ENCODE measurements at places on chromosomes 2 and 18.

- DNase-seq: no peak
Observed at GRCh38 chr2:42044939-42045338, 2.9 kb upstream of the PKDCC start.

GRCh38 chr18:66046032-66046602 lies 295.3 kb downstream of the CDH7 start:
- DNase-seq: no peak

DNA sequence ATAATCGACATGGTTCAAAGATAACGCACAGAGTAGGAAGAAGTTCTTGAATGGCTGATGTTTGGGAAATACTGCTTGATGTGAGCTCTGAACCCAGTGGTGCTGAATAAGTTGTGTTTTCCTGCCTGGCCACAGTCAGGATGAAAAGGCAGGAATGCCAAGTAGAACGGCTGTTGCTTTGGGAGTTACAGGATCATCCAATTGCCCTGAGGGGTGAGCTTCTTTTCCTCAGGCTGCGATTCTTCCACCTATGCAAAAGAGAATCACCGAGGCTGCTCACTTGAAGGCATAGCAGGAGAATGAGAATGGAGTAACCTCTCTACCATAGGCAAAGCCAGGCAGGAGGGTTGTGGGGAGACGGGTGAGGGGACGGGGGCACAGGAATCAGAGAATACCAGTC lies 14.4 kb upstream of the IGFBP2 start:
- peak; percentile 25 for DNase-seq

DNA sequence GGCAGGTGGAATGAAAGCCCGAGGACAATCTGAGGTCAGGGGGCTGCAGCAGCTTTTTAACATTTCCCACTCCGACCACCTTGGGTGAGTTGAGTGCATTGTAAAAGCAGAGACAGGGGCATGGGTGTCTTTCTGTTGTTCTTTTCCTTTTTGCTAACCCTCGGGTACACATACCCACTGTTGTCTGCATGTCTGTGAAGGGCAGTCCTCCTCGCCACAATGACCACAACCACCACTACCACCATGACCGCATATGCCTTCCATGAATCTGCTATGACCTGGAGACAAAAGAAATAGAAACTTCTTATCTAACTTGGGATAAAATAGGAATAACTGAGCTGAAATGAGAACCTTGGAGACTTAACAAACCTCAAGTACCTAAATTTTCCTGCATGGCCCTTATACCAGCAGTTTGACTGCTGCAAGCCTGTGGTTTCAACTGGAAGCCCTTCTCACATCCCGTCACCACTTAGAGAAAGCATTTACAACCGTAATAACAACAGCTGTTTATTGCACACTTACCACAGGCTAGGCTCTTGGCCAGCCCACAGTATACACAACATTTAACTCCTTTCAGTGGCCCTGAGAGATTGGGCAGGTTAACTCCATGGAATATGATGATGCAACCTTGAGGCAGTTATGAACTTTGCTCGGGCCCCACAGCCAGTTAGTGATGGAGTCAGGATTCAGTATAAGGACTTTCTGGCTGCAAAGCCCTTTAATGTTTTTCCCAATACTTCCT lies 80.3 kb downstream of the GYPC start:
- DNase-seq: no peak

GRCh38 chr18:31508781-31509180 lies 10.8 kb downstream of the DSG2 start:
- no peak for DNase-seq

GRCh38 chr2:127913808-127914457 lies 28.2 kb upstream of the AMMECR1L start:
- no peak for DNase-seq

GRCh38 chr18:2406544-2406943 lies 164.8 kb downstream of the METTL4 start:
- DNase-seq: no peak

- DNase-seq: peak; percentile 58
Observed at GRCh38 chr2:9809064-9809356, 34.3 kb upstream of the TAF1B start.

- peak; percentile 83 for DNase-seq
Observed at GRCh38 chr2:109436610-109437225, 177.0 kb downstream of the SEPTIN10 start.

- DNase-seq: no peak
Observed at GRCh38 chr2:230134496-230135129, 65.9 kb upstream of the SLC16A14 start.

- no peak for DNase-seq
Observed at GRCh38 chr2:141641462-141641861, 489.4 kb downstream of the LRP1B start.

- DNase-seq: no peak
Observed at GRCh38 chr2:38598200-38598990, 4.3 kb downstream of the HNRNPLL start.

DNA sequence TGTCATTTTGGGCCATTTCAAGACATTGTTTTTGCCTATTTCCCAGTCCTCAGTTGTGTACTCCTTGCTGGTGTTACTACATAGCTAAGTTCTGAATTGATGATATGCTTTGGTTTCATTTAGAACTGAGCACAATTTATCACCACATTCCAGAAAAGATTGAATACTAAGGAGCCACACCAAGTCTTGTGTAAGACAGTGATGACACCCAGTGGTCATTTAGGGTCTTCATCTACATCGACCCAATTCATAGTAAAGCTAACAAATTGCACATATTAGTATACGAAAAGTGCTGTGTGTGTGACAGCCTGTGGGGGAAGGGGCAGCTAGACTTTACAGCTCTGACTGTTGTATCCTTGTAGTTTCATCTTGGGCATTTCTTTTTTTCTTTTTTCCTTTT lies 10.9 kb upstream of the DLX2 start:
- no peak for DNase-seq

DNA sequence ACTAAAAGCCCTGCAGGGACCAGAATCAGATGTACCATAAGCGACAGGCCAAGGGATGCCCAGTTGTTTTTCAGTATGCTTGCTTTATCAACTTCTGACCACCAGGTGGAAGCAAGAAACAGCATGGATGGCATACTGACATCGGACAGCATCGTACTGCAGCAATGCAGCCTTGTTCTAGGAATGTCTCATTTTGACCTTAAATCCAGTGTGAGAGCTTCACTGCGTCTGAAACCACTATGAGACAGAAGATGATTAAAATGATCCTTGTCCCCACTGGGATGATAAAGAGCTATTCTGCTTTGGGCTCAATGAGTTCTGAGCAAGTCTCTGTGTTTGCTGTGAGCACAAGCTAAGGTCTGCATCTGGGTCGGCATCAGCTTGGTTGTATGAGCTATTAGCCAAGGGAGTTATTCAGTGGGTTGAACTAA lies 54.3 kb downstream of the CDK15 start:
- DNase-seq: no peak

DNA sequence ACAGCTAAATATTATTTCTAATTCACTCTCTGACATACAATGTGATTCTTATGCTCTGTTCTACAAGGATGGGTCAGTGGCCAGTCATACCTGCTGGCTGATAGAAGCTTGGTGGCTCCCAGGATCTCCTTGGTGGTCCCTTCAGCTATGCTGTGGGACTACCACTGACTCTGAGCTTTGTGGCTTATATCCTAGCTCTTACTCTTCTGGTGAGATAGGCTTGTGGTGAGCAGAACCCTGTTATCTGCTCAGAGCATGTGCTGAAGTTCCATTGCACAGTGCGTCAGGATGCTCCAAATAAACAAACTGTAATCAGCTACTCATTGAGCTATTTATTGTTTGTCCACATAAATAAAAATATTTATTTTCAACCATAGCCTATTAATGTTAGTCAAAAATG lies 51.7 kb downstream of the MFSD6 start:
- DNase-seq: no peak

- DNase-seq: no peak
Observed at GRCh38 chr2:207762146-207762545, 7.6 kb downstream of the FZD5 start.

DNA sequence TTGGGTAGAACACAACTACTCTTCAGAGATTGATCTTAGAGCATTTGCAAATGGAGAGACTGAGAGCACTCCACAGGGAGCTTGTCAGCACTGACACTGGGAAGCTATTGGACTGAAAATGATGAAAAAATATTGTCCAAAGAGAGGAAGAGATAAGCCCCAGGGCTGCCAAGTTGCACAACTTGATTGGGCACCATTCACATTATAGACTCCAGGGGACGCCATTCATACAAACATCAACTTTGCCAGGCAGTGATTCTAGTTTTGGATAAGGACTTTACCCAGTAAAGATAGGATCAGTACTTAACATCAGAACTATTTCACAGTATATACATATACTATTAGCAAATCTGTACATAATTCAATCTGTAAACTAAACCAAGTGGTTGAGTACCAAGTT lies 79.6 kb upstream of the MYCN start:
- DNase-seq: no peak

DNA sequence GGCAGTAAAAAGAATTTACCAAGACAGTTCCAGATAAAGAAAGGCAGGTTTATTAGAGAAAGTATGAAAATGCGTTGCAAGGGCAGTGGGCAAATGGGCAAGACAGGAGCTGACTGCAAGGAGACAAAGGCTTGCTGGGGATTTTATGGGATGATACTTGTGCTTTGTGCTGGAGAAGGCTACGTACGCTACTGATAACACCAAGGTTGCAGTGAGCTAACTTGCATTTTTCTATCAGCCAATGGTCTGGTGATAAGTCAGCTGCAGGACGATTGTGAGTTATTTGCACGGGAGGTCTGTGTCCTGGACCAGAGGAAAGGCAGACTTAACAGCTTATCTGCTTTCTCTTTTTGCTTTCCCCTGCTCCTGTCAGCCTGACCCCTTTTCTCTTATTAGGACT lies 116.5 kb downstream of the PMS1 start:
- no peak for DNase-seq
